ENCODE measurements at places on chromosomes 11 and 22. TPM values are rescaled to one million over a fixed set of nuclear protein-coding genes. Genes with fewer than 3 reads are reported as not detected.

- no peak overlapping the region for H3K4me3 ChIP-seq
- DNase-seq = no peak
- H3K27ac ChIP-seq = no peak overlapping the region
- H3K4me1 ChIP-seq = no peaks in the 10 kb centered on the region
These were observed 565.8 kb downstream of the BUD13 start for GRCh38 chr11:116207019-116207418.

The PLA2G3 gene
- total RNA-seq = 5.0 TPM

DNA sequence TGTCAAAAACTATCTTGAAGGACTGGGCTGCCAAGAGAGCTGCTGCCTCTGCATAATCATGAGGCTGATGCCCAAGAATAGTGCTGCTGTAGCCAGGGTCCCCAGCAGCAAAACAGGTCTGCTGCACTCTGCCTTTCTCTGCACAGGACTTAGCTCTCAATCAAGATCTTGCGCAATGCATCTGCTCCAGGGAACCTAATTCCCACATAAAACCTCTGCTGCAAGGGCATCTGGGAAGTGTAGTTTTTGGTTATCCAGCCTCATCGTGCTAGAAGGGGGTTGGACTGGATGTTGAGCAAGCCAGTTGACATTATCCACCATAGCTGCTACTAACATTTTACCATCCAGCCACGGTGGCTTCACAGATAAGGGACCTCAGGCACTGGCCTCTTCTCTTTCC, 192.7 kb downstream of the C11orf91 start:
- H3K27ac ChIP-seq = no peak overlapping the region
- H3K4me3 ChIP-seq = no peak overlapping the region
- H3K4me1 ChIP-seq = no peaks in the 10 kb centered on the region
- no peaks in the 10 kb centered on the region for H3K36me3 ChIP-seq
- H3K27me3 ChIP-seq = peaks cover 4% of the 10 kb centered on the region

The BTG4 gene
- 0.38 TPM for total RNA-seq

The POU2AF2 gene
- total RNA-seq = not detected

GRCh38 chr11:79229047-79229446, 211.8 kb downstream of the TENM4 start:
- H3K4me1 ChIP-seq = no peaks in the 10 kb centered on the region
- no peak overlapping the region for H3K4me3 ChIP-seq
- no peak for DNase-seq
- peaks cover 4% of the 10 kb centered on the region for H3K27me3 ChIP-seq
- no peak overlapping the region for H3K27ac ChIP-seq

- no peak for DNase-seq
- no peaks in the 10 kb centered on the region for H3K36me3 ChIP-seq
These were observed 141.2 kb downstream of the CADM1 start for GRCh38 chr11:115362997-115363396.

The SPON1 gene
- 40.1 TPM for total RNA-seq

GRCh38 chr22:49789289-49790141, 38.2 kb downstream of the BRD1 start:
- DNase-seq = peak; percentile 67
- peaks cover 48% of the 10 kb centered on the region for H3K4me1 ChIP-seq
- H3K36me3 ChIP-seq = peaks cover 88% of the 10 kb centered on the region
- no peaks in the 10 kb centered on the region for H3K27me3 ChIP-seq
- H3K4me3 ChIP-seq = peak overlapping the region; percentile 2

- DNase-seq = no peak
- H3K36me3 ChIP-seq = no peaks in the 10 kb centered on the region
- no peak overlapping the region for H3K27ac ChIP-seq
- no peak overlapping the region for H3K4me3 ChIP-seq
- H3K27me3 ChIP-seq = peaks cover 83% of the 10 kb centered on the region
These were observed 13.0 kb downstream of the PAX6 start for GRCh38 chr11:31798057-31798553.

DNA sequence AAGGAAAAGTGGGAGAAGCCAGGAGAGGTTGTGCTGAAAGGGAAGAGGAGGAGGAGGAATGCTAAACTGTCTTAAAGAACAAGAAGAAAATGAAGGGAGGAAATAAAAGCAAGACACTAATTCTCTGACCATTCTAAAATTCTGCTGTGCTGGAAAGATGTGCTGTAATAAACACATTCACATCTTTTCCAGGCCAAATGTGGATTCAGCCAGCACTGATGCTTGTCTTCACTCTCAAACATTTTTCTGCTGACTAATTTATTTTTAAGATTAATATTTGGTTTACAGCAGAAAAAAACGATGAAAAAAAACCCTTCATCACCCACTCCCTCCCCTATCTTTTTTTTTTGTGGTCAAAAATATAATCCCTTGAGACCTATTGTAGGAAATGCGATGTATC, 223.6 kb downstream of the SWAP70 start:
- H3K36me3 ChIP-seq = no peaks in the 10 kb centered on the region
- no peak overlapping the region for H3K4me3 ChIP-seq
- no peaks in the 10 kb centered on the region for H3K27me3 ChIP-seq
- no peaks in the 10 kb centered on the region for H3K4me1 ChIP-seq
- DNase-seq = no peak

DNA sequence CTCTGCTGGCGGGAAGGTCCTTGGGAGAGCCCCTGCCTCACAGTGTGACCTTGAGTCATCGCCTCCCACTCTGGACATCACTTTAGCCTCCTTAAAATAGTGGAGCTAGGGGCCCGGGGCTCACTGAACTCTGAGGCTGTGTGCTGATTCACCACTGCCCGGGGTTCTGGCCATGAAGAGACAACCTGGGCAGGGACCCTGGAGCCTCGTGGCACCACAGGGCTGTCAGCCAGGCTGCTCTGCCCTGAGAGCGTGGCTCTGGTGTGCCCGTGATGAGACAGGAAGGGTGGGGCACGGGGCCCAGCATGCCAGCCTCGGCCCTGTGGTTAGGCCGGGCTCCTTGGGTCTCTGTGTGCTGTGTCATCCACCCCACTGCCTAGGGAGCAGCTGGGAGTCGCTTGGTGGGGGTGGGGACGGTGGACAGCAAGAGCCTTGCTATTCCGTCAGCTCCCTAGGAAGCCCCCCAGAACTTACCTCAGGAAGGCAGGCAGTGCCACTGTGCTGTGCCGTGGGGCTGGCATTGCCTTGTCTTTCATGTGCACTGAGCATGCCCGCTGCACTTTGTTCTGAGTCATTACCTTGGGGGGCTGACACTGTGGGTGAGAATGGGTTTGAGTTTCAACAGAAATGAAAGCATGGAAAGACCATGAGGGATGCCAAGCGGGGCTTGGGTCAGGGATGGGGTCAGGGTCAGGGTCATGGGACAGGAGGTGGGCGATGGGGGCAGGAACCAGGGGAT, 31.7 kb downstream of the TPCN2 start:
- DNase-seq = no peak
- H3K27ac ChIP-seq = no peak overlapping the region
- peaks cover 8% of the 10 kb centered on the region for H3K4me1 ChIP-seq
- no peak overlapping the region for H3K4me3 ChIP-seq
- H3K36me3 ChIP-seq = peaks cover 69% of the 10 kb centered on the region

DNA sequence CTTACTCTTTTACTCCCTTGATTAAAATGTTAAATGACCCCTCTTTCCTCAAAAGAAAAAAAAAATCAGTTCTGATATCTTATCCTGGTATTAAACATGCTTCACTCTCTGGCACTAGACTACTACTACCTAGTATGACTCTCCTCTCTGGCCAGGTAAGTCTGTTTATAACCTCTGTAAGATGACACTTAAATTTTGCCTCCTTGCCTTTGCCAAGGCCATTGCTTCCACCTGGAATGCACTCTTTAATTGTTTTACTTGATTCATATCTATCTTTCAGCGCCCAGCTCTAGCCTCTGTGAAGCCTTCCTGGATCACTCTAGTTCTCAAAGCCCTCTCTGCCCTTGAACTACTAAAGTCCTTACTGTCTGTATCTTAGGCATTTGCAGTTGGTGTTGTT, 170.4 kb downstream of the ETS1 start:
- H3K27me3 ChIP-seq = no peaks in the 10 kb centered on the region
- no peak overlapping the region for H3K4me3 ChIP-seq
- peaks cover 6% of the 10 kb centered on the region for H3K4me1 ChIP-seq
- no peak for DNase-seq
- no peaks in the 10 kb centered on the region for H3K36me3 ChIP-seq

GRCh38 chr11:2846056-2846455, 39.5 kb downstream of the CDKN1C start:
- H3K4me3 ChIP-seq = no peak overlapping the region
- no peak for DNase-seq
- H3K27me3 ChIP-seq = no peaks in the 10 kb centered on the region
- no peaks in the 10 kb centered on the region for H3K36me3 ChIP-seq
- H3K27ac ChIP-seq = no peak overlapping the region

DNA sequence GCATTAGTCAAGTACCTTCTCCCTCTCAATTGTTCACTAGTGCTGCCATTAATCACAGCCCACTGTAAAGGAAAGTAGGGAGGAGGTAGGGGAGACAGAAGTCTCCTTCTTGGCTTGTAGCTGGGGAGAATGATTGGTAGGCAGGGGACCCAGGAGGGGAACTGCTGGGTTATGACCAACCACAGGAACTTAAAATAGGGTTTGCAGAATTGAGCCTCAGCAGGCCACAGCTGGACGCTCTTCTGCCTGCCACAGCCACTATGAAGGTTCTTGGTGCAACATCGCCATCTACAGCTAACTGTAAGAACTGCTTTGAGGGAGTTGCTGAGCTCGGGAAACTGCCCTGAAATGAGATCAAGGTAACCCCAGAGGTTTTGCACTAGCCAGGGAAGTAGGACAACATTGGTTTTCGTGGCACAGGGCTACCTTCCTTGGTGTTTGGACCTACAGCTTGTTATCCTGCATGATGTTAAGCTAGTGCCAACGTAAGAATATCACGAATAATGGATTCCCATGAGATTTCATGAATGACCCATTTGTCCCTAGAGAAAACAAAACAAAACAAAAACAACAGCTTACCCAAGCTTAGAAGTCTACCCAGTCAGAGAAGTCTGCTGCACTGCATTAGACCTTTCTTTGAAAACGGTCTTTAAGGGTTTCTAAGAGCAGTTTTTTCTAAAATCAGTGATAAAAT, 787.1 kb upstream of the API5 start:
- H3K27me3 ChIP-seq = no peaks in the 10 kb centered on the region
- no peak for DNase-seq

DNA sequence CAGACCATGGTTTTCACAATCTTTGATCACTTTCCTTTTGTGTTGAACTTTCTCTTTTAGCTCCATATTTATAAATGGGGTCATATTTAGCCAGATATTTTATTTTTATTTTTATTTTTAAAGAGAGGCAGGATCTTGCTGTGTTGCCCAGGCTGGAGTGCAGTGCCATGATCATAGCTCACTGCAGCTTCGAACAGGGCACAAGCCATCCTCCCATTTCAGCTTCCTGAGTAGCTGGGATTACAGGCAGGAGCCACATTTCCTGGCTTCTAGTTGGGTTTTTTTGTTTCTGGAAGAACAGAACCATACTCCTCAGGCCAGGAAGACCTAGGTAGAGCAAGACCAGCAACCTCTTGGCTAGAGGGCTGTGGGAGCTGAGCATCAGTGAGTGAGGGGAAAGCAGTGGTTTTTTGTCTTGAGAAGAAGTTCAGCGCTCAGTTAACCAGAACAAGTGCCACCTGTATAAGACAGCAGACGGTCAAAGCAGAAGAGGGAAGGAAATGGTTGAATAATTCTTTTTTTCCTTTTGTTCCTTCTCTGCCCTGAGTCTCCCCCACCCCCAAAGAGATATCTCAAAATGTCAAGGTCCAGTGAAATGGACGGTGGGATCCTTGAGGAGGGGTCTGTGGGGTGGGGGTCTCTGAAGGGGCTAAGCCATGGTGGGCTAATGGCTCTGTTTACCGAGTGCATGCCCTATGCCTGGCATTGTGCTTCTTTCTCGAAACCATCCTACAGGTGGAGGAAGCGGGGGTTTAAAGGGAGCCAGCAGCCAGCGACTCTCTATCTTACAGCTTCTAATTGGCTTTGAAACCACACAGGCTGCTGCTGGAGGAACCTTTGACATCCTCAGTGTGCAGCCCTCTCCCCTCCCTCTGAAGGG, 63.0 kb downstream of the PTPRJ start:
- no peaks in the 10 kb centered on the region for H3K27me3 ChIP-seq
- H3K27ac ChIP-seq = no peak overlapping the region
- no peak overlapping the region for H3K4me3 ChIP-seq

The E2F8 gene
- 0.95 TPM for total RNA-seq

DNA sequence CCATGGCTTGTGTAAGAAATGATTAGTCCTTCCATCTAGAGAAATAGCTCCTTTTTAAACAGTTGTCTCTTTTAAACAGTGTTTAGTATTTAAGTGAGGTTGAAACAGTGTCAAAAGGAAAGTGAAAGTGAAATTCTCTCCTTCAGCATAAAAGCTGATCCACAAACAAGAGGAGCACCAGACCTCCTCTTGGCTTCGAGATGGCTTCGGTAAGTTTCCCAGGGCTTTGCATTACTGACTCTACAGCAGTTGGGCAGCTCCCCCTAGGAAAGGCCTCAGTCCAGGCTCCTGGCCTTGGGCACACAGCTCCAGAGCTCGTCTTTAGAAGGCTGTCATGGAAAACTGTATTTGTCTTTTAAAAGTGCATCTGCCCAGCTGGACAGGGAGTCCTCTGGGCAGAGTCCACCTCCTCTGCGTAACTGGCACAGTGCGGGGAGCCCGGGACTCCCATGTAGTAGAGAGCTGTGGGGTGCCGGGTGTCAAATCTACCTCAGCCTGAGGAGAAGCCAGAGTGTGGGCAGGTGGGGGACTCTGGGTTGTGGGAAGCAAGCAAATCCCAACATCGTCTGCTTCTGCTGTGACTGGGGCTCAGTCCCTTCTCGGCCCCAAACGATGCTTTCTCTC, at the start of gene PLAAT4:
PLAAT4 (plus strand) TSS at position 140 of the 624 bp plus-strand sequence; CDS start at position 201, 61 bp downstream.
- H3K36me3 ChIP-seq = peaks cover 10% of the 10 kb centered on the region
- peaks cover 55% of the 10 kb centered on the region for H3K4me1 ChIP-seq
- no peaks in the 10 kb centered on the region for H3K27me3 ChIP-seq

DNA sequence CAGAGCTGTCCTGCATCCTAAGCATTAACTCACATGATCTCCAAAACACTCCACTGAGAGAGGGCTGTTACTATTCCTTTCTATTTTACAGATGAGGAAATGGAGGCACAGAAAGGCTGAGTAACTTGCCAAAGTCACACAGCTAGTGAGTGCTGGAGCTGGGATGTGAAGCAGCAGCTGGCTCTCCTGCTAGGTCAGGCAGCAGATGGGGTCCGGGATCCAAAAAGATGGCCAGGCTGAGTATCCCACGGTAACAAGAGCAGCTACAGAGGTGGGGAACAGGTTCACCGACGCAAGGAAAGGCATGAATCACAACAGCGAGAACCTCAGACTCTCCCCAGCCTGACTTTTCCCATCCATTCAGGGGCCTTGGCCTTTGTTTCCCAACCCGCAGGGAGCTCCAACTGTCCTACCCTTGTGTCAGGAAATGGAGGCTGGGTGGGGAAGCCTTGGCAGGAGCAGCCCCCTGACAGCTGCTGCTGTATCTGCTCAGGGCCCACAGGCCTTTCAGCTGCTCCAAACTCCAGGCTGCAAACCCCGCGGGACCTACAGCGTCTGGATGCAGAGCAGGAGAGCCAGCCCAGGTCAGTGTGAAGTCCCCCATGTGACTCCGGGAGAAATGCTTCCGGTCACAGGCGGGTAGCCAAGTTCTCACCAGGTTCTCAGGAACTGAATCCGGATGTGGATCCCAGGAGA, 29.5 kb downstream of the DKK3 start:
- peaks cover 53% of the 10 kb centered on the region for H3K4me1 ChIP-seq
- H3K36me3 ChIP-seq = no peaks in the 10 kb centered on the region
- H3K4me3 ChIP-seq = no peak overlapping the region
- no peak for DNase-seq
- peak overlapping the region; percentile 80 for H3K27ac ChIP-seq

GRCh38 chr11:59719556-59719955, 5.9 kb upstream of the OR10V1 start:
- H3K4me1 ChIP-seq = no peaks in the 10 kb centered on the region
- no peak overlapping the region for H3K4me3 ChIP-seq
- DNase-seq = no peak
- no peak overlapping the region for H3K27ac ChIP-seq
